ENCODE measurements at places on chromosomes 11 and 22. TPM values are rescaled to one million over a fixed set of nuclear protein-coding genes. Genes with fewer than 3 reads are reported as not detected.
A peak's percentile ranks its signal among the peaks of the same experiment; 100 is the strongest.

DNA sequence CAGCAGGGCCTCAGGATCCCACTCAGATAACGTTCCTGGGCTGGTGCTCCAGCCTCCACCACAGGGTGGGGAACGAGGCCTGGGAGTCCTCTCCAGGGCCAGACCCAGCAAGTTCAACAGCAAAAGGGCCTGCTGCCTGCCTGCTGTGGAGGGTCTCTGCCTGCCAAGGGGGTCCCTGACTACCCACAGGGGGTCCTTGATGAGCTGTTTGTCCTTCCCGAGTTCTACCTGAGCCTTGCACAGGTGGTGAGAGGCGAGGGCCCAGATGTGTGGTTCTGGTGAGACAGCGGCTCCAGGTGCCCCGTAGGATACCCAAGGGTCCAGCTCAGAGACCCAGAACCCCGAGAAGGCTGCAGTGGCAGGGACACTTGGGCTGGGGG, 4.4 kb downstream of the DUSP8 start:
- H3K27me3 ChIP-seq, result peaks cover 2% of the 10 kb centered on the region
- peak overlapping the region; percentile 76 for H3K27ac ChIP-seq
- H3K36me3 ChIP-seq, result peaks cover 20% of the 10 kb centered on the region
- no peak overlapping the region for H3K4me3 ChIP-seq
- no peak for DNase-seq

DNA sequence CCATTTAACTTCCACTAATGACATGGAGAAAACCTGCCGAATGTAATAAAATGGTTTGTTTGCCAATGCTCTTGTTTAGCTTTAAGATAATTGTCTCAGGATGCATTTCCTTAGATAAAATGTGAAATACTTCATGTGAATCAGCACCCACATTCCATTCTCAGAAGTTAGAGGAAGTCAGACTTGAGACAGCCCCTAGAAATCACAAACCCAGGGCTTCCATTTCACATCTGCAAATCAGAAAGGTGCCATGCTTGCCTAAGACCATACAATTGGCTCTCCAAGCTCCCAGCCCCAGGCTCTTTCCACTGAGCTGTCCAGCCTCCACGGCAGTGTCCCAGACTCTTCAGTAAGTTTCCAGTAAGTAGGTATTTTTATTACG, 35.6 kb upstream of the ADORA2A start:
- peaks cover 27% of the 10 kb centered on the region for H3K36me3 ChIP-seq
- no peaks in the 10 kb centered on the region for H3K4me1 ChIP-seq
- no peak overlapping the region for H3K4me3 ChIP-seq
- no peaks in the 10 kb centered on the region for H3K27me3 ChIP-seq

GRCh38 chr11:113444502-113445123, 30.6 kb downstream of the DRD2 start:
- no peak for DNase-seq
- peaks cover 10% of the 10 kb centered on the region for H3K27me3 ChIP-seq
- no peak overlapping the region for H3K4me3 ChIP-seq
- no peaks in the 10 kb centered on the region for H3K4me1 ChIP-seq
- no peaks in the 10 kb centered on the region for H3K36me3 ChIP-seq
- no peak overlapping the region for H3K27ac ChIP-seq

- H3K4me1 ChIP-seq, result no peaks in the 10 kb centered on the region
- no peak for DNase-seq
- no peak overlapping the region for H3K27ac ChIP-seq
- no peak overlapping the region for H3K4me3 ChIP-seq
- H3K36me3 ChIP-seq, result peaks cover 80% of the 10 kb centered on the region
Observed at GRCh38 chr22:31821572-31821971, 67.8 kb downstream of the DEPDC5 start.

GRCh38 chr11:6474413-6474792, 662 bp upstream of the TRIM3 start:
- DNase-seq, result no peak
- H3K27me3 ChIP-seq, result no peaks in the 10 kb centered on the region
- H3K27ac ChIP-seq, result peak overlapping the region; percentile 97
- H3K4me1 ChIP-seq, result peaks cover 35% of the 10 kb centered on the region
- peaks cover 30% of the 10 kb centered on the region for H3K36me3 ChIP-seq

DNA sequence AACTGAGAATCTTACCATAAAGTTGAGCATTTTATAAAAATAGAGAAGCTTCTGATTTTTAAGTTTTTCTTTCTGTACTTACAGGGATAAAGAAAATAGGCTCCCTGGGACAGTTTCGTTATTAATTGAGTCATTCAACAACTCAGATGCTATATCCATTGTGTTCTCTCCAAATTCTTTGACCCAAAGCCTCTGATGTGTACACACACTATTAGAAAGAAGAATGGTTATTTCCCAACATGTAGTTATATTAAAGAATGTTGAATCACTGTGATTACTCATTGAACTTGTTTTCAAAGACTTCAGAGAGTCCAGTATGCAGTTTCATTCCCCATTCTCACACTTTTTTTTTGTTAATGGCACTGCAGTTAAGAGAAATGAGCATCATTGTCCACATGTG, 734.3 kb upstream of the ARHGAP42 start:
- H3K36me3 ChIP-seq, result no peaks in the 10 kb centered on the region
- H3K4me3 ChIP-seq, result no peak overlapping the region
- no peak overlapping the region for H3K27ac ChIP-seq
- DNase-seq, result no peak
- H3K4me1 ChIP-seq, result no peaks in the 10 kb centered on the region

DNA sequence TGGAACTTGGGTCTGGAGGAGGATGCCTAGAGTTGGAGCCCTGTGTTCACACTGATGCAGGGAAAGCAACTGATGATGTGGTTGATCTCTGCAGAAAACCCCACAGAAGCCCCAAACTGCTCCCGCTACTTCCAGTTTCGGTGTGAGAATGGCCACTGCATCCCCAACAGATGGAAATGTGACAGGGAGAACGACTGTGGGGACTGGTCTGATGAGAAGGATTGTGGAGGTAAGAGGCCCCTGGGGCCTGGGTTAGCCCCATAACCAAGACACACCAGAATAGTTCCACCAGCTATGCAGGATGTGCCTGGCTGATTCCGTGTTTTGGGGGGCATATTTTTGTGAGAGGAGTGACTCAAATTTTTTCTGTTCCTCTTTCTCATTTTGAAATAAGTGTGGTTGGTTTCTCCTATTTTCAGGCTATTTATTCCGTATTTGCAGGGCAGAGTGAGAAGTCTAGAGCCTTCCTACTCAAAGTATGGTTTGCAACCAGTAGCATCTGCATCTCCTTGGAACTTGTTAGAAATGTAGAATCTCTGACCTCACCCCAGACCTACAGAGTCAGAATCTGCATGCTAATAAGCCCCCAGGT, 137.3 kb upstream of the SORL1-AS1 start:
- peaks cover 61% of the 10 kb centered on the region for H3K36me3 ChIP-seq
- no peak overlapping the region for H3K27ac ChIP-seq
- H3K4me1 ChIP-seq, result peaks cover 21% of the 10 kb centered on the region
- no peak for DNase-seq
- H3K4me3 ChIP-seq, result no peak overlapping the region

- H3K4me1 ChIP-seq, result peaks cover 14% of the 10 kb centered on the region
- no peak overlapping the region for H3K27ac ChIP-seq
Observed at GRCh38 chr11:10355257-10355661, 50.4 kb downstream of the ADM start.

DNA sequence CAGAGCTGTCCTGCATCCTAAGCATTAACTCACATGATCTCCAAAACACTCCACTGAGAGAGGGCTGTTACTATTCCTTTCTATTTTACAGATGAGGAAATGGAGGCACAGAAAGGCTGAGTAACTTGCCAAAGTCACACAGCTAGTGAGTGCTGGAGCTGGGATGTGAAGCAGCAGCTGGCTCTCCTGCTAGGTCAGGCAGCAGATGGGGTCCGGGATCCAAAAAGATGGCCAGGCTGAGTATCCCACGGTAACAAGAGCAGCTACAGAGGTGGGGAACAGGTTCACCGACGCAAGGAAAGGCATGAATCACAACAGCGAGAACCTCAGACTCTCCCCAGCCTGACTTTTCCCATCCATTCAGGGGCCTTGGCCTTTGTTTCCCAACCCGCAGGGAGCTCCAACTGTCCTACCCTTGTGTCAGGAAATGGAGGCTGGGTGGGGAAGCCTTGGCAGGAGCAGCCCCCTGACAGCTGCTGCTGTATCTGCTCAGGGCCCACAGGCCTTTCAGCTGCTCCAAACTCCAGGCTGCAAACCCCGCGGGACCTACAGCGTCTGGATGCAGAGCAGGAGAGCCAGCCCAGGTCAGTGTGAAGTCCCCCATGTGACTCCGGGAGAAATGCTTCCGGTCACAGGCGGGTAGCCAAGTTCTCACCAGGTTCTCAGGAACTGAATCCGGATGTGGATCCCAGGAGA, 29.5 kb downstream of the DKK3 start:
- H3K27me3 ChIP-seq, result peaks cover 2% of the 10 kb centered on the region
- H3K36me3 ChIP-seq, result no peaks in the 10 kb centered on the region
- H3K4me1 ChIP-seq, result peaks cover 20% of the 10 kb centered on the region
- H3K4me3 ChIP-seq, result no peak overlapping the region

DNA sequence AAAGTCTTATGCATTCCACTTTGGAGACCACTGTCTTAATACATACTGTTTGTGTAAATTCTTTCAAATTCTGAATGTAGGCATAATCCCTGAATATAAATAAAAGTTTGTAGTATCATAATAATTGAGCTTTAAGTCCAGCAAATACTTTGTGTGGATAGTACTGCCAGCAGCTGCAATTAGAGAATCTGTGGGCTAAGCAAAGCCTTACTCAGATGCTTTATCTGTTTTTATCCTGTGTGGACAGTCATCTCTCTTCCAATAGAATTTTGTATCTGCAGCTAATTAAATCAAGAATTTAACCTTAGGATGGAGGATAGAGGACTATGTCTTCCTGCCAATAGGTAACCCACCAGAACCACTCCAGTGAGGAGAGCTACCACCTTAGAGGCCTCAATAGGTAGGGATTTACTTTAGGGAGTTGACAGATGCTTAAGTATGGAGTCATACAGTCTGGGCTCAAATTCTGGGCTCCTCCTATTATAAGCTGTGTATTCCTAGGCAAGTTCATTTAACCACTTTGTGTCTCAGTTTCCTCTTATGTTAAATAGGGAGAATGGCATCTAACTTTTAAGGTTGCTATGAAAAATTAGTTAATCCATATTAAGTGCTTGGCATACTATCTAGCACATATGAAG, 71.1 kb downstream of the STIM1 start:
- no peaks in the 10 kb centered on the region for H3K36me3 ChIP-seq
- no peak for DNase-seq
- no peak overlapping the region for H3K4me3 ChIP-seq
- no peak overlapping the region for H3K27ac ChIP-seq
- H3K4me1 ChIP-seq, result no peaks in the 10 kb centered on the region

GRCh38 chr11:27871056-27871455, 170.8 kb upstream of the BDNF start:
- H3K27me3 ChIP-seq, result peaks cover 11% of the 10 kb centered on the region
- H3K36me3 ChIP-seq, result no peaks in the 10 kb centered on the region
- no peak for DNase-seq
- H3K27ac ChIP-seq, result no peak overlapping the region

- H3K36me3 ChIP-seq, result no peaks in the 10 kb centered on the region
- no peak overlapping the region for H3K27ac ChIP-seq
- peak; percentile 43 for DNase-seq
- H3K4me1 ChIP-seq, result peaks cover 11% of the 10 kb centered on the region
Observed at GRCh38 chr11:44555031-44555800, 10.2 kb upstream of the CD82 start.

- DNase-seq, result no peak
- no peak overlapping the region for H3K27ac ChIP-seq
- no peaks in the 10 kb centered on the region for H3K27me3 ChIP-seq
- H3K4me1 ChIP-seq, result peaks cover 13% of the 10 kb centered on the region
- H3K4me3 ChIP-seq, result no peak overlapping the region
Observed at GRCh38 chr11:45082744-45083543, 63.5 kb upstream of the PRDM11 start.

DNA sequence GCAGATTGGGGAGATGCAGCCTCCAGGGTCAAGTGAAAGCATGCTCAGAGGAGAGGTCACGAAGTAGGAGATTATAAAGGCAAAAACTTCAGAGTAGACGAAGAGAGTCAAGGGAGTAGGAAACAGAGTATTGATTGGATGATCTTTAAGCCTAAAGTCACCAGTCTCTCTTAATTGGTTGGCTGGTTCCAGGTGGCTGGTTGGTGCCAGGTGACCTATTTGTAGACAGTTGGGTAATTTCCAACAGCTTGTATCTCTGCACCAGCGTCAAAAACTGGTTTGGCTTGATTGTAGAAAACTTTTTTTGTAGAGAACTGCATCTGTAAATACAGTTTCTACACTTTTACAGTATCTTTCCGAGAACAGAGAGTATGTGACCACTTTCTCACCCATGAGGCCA, 75.7 kb upstream of the CCDC90B start:
- no peaks in the 10 kb centered on the region for H3K27me3 ChIP-seq
- no peak overlapping the region for H3K27ac ChIP-seq
- H3K4me1 ChIP-seq, result no peaks in the 10 kb centered on the region
- no peaks in the 10 kb centered on the region for H3K36me3 ChIP-seq
- no peak overlapping the region for H3K4me3 ChIP-seq

DNA sequence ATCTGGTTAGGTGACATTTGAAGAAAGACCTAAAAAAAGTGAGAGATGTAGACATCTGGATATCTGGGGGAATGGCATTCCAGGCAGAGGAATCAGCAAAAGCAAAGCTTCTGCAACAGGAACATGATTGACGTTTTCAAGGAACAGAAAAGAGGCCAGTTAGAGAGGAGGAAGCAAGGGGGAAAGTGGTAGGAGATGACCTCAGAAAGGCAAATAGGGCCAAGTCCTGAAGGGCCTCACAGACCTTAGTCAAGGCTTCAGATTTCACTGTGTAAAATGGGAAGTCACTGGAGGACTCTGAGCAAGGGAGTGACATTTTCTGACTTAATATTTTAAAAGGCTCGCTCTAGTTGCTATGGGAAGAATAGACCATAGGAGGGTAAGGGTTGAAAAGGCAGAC, 9.7 kb downstream of the DEUP1 start:
- no peak overlapping the region for H3K27ac ChIP-seq
- no peaks in the 10 kb centered on the region for H3K27me3 ChIP-seq
- no peaks in the 10 kb centered on the region for H3K4me1 ChIP-seq
- no peaks in the 10 kb centered on the region for H3K36me3 ChIP-seq
- DNase-seq, result no peak

- H3K4me1 ChIP-seq, result no peaks in the 10 kb centered on the region
- no peaks in the 10 kb centered on the region for H3K36me3 ChIP-seq
- no peak overlapping the region for H3K4me3 ChIP-seq
- no peak for DNase-seq
Observed at GRCh38 chr11:120501440-120501839, 10.1 kb upstream of the GRIK4 start.

CD82 gene
- 106 TPM for polyA plus RNA-seq

CARD18 gene
- polyA plus RNA-seq, result not detected

PLCB3 gene
- 115 TPM for polyA plus RNA-seq

LRRC74B gene
- 0.22 TPM for polyA plus RNA-seq

MRGPRX4 gene
- not detected for polyA plus RNA-seq
